Activated T-cell treated with anti-CD3 and anti-CD28 coated beads for 24 hours (primary cell): ENCODE measurements at places on chromosomes 11 and 22.

DNA sequence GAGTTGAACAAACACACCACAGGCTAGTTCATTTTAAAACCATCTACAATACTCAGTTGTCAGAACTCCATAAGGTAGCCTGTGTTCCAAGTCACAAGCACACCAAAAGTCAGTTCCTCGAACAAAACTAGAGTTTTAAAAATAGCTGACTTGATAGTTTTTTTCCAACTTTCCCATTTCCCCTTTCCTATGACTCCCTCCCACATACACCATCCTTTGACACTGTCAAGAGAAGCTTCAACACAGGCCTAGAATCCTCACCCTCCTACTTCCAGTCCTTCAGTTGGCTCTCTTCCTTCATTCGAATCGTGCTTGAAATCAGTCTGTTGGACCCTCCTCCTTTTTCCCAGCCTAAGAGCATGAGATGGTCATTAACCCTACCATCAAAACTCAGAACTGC lies 105.7 kb upstream of the AKIP1 start:
- DNase-seq: no peak

GRCh38 chr22:49432211-49432896 lies 395.3 kb downstream of the BRD1 start:
- DNase-seq: no peak

DNA sequence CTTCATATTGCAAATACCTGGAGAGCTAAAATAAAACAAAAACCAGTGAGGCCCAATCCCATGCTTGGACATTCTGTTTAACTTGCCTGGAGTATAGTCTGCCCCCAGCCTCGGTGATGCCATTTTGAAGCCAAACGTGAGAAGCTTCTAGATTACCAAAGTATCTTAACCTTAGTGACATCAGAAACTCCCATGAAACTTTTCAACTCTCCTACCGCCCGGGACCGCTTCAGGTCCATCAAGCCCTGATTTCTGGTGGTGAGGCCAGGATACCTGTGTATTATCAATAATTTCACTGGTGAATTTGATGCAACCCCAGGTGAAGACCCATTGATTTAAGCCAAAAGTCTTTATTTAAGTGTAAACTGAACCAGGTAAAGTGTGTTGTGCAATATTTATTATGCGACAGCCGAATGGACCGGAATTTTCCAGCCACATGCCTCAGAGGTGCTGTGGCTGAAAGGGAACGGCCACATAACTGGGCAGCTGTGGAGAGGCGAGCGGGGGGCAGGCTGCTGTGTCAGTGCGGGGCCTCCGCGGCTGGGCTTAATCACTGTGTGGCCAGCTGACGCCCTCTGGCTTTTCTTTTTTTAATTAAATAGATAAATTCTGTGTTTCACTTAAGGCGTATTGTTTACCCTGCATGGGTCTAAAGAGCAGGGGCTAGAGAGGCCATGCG lies 385.5 kb upstream of the B3GAT1 start:
- DNase-seq: no peak

DNA sequence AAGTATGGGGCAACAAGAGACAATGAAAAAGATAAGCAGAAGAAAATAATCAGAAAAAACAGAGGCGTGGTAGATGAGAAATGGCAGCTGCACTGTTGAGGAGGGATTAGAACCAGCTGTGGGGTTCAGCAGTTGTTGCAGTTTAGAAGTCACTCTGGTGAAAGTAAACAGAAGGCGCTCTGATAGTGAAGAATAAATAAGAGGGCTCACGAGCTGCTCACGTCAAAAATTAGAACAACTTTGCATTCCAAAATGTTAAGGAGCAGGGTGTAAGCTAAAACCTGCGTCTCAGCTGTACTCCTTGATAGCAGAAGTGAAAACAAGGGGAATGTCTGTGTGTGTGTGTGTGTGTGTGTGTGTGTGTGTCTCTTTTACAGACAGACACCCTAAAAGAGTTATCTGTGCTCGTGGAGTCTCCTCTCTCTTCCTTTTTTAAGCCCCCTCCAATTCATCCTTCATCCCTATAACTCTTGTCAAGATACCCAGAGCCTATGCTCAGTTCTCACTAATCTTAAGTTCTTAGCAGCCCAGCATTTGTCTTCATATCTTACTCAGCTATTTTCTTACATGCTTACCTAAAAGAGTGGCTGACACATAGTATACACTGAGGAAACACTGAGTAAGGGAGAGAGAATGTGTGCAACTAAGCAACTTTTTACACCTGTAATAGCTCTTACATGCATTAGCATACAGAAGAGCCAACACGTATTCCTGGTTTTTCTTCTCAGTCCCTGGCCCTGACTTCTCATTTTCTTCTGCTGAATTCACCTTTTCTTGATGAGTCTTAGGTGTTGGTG lies 8.9 kb downstream of the TTC17 start:
- no peak for DNase-seq

- no peak for DNase-seq
These were observed 42.0 kb upstream of the FIBIN start for GRCh38 chr11:26951809-26952515.

GRCh38 chr11:67700548-67701262 lies 26.3 kb upstream of the ALDH3B2 start:
- no peak for DNase-seq

DNA sequence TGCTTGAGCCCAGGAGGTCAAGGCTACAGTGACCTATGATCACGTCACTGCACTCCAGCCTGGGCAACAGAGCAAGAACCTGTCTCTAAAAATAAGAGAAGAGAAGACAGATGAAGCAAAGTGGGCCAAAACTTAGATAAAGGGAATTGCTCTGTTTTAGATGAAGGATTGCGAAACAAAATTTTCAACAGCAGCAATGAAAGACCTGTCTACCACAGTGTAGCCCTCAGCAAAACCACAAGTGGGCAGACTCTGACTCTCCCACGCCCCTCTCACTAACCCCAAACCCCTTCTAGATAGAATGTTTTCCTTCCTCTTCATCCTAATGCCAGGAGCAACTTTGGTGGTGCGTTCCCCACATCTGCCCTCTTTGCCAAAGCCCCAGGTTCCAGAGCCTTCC lies 105.6 kb upstream of the ALDH3B2 start:
- no peak for DNase-seq

DNA sequence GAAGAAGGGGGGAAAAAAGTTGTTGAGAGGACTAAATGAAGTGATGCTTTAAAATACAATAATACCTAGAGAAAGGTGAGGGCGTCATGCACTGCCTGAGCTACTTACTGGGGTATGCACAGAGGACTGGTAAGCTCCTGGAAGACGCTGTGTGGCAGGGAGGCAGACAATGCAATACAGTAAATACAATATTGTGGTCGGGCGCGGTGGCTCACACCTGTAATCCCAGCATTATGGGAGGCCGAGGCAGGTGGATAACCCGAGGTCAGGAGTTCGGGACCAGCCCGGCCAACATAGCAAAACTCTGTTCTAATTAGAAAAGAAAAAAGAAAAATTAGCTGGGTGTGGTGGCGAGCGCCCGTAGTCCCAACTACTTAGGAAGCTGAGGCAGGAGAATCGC lies 683 bp upstream of the SYTL2 start:
- no peak for DNase-seq

- peak; percentile 5 for DNase-seq
These were observed 383.7 kb downstream of the TMEM135 start for GRCh38 chr11:87421422-87421821.

- DNase-seq: no peak
These were observed at the start of gene KRTAP5-10 for GRCh38 chr11:71565263-71565662. KRTAP5-10 (plus strand) TSS chr11:71565563; CDS start chr11:71565588, 25 bp downstream.

DNA sequence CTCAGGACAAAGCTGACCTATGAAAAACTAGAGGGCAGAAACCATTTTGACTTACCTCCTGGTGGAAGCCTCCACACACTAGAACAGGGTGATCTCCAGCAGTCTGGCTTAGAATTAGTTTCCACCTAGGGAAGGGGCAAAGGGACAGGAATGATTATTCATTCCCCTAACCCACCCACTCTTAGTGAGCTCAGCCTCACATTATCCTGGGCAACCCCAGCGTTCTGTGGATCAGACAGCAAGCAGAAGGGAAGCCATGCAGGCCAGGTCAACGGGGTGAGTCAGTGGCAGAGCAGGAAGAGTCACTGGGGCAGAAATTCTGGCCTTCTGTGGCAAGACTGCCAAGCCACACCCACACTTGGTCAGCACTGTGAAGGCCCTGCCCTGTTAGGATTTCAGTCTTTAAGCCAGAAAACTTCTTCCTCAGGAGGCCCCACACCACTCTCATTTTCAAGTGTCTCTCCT lies 10.5 kb downstream of the NUMA1 start:
- DNase-seq: no peak

GRCh38 chr11:23370580-23371275 lies 510.5 kb upstream of the CCDC179 start:
- no peak for DNase-seq

- no peak for DNase-seq
These were observed 47.2 kb downstream of the CYTH4 start for GRCh38 chr22:37329238-37330140.

DNA sequence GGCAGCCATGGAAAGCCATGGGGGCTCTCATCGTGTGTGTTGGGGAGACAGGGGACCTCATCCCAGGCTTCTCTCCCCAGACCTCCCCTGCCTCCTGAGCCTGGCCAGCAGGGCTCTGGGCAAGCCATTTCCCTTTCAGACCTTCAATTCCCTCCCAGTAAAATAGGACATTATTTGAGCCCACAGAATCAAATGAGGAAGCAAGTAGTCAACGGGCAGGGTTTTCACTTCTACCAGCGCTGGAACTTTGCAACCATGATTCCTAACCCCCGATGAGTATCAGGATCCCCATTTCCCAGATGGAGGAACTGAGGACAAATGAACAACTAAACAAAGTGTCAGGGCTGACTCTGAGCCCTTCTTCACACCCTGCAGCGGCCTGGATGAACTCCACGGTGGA lies 48.9 kb upstream of the TCF20 start:
- no peak for DNase-seq

DNA sequence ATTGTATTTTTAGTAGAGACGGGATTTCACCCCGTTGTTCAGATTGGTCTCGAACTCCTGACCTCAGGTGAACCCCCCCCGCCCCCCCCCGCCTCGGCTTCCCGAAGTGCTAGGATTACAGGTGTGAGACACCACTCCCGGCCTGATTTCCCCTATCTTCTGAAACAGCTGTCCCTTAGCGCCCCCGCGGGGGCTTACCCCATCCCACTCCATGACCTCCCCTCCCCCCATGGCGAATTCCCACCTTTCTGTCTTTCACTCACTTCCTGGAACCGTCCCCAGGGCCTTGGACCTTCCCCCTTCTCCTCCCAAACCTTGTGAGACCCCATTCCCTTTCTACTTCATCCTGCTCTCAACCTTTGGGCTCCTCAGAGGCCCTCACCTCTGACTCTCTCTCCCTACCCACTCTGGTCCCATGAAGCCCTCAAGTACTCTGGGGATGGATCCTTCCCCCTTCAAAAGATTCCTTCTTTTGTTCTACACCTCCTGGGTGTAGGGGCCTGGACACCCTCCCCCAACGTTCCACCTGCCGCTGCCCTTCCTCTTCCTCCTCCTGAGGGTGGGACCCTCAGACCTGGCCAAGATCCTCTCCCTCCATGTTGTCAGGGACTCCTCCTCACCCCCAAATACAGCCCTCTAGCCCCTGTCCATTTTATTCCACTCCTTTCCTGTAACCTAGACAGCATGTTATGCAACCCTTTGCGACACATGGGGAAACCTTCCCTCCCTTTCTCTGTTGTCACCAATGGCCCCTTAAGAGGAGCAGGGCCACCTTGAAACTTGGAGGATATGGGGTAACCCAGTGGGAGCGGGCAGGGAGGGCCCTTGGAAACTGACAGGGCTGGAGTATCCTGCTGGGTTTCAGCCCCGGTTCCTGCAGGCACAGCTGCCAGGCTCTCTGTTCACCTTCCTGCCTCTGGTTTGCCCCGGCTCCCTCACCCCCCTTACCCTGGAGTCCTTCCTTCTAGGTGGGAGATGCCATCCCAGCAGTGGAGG lies 1.1 kb downstream of the PRDX5 start:
- no peak for DNase-seq

DNA sequence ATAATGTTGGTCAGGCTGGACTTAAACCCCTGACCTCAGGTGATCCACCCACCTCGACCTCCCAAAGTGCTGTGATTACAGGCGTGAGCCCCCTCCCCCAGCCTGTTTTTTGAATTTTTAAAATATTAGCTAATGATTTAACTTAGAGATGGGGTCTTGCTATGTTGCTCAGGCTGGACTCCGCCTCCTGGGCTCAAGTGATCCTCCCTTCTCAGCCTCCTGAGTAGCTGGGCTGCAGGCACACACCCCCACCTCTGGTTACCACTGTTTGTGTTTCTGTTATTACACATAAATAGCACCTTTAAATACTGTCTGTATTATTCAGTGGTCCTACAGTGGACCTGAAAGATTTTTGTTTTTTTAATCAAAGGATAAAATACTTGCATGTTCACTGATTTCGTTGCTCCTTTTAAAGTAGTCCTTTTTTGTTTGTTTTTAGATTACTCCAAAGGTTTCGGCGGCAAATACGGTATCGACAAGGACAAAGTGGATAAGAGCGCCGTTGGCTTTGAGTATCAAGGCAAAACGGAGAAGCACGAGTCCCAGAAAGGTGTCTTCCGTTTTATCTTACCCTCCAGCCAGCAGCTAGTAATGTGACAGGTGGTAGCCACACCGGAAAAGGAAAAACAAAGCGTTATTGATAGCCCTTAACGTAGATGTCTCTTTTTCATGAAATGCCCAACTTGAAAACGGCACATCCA lies 21.1 kb downstream of the CTTN start:
- no peak for DNase-seq

DNA sequence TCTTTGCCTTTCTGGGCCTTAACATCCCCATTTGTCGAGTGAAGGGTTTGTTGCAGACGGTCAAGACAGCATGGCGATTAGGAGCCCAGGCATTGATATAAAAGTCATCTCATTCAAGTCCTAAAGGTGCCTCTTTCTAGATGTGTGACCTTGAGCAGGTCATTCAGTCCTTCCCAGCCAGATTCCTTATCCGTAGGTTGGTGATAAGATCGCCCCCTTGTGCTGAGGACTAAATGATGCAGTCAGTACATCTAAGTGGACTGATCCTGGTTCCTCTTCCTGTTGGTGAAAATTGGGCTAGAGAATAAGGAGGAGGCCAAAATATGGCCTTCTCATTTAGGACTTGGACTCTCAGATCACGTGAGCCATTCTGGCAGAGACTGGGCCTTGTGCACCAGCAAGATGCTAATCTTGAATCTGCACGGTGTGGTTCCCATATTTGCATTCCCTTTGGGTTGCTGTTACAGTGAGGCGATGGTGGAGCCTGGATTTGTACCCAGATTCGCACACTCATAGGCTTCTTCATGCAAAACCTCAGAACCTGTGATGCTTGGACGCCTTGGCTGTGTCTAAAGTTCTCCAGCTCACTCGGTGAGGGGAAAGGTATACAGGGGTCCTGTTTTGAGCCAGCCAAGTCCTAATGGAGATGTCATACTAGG lies 156.8 kb downstream of the MYO18B start:
- no peak for DNase-seq
